GM20000 (cell line): ENCODE measurements at places on chromosomes 3 and 15.

- DNase-seq, result no peak
Observed at GRCh38 chr3:14450922-14451606, 48.7 kb downstream of the SLC6A6 start.

DNA sequence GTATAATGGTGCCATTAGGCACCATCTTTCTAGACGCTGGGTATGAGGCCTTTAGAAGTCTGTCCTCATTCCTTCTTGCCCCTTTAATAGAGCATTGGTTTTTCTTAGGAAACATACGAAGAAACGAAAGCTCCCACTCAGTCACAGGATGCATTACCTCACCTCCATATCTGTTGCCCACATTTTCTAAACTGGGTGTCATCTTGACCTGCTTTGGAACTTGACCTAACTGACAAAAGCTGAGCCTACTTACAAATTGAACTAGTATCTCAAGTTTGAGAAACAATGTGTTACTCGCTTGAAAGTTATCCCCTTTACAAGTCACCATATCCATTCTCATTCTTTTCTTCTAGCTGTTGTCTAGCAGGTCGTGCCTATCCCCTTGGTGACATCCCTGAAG is 102.7 kb downstream of the VPS8 start:
- DNase-seq, result no peak

- DNase-seq, result no peak
Observed at GRCh38 chr15:98120561-98120960, 160.1 kb downstream of the ARRDC4 start.

DNA sequence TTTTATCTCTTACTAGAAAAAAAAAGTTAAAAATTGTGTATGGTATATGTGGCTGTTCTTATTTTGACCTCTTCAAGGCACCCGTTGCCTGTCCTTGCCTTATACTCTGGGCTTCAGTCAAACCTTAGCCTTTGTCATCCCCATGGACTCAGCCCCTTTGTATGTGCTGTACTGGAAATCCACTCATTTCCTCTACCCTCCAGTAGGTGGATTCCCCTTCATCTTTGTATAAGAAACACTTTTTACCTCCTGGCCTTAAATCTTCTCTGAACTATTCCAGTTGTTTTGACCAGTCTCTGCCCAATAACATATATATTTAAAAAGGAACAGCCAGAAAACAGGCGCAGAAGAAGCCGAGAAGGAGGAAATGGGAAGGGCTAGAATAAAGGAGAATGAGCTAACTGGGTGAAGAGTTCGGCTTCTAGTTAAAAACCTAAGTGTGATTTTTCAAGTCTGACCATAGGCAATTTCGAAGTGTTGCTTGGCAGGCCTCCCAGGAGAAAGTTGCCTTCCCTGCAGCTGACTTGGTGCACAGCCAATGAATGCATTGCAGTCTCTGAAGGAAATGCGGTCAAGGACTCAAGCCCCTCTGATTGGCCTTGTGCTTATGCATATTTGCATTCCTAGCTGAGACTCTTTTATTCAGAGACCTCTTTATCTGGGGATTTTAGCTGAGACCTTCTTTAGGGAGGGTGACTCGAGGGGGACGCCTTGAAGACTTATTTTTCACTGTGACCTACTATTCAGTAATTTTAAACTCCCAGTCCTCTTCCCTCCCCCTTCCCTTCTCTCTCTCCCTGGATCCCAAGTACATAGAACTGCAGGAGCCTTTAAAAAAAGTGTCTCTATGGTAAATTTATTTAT is 277.4 kb downstream of the ROBO1 start:
- no peak for DNase-seq

DNA sequence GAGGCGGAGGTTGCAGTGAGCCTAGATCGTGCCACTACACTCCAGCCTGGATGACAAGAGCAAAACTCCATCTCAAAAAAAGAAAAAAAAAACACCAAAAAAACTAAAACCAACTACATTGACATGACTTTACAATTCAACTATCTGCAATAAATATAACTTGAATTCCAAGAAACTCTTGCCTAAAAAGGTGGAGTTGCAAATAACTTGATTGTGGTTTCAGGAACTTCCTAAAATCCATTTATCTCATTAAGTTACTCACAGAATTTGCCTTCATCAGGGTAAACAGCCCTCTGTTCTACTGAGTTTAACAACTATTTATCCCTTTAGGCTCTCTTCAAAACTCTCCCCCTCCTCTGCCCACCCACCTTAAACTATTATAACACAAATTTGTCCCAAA is 2.7 kb upstream of the MAPK6 start:
- no peak for DNase-seq

- DNase-seq, result no peak
Observed at GRCh38 chr3:160127308-160127707, 97.9 kb upstream of the C3orf80 start.

DNA sequence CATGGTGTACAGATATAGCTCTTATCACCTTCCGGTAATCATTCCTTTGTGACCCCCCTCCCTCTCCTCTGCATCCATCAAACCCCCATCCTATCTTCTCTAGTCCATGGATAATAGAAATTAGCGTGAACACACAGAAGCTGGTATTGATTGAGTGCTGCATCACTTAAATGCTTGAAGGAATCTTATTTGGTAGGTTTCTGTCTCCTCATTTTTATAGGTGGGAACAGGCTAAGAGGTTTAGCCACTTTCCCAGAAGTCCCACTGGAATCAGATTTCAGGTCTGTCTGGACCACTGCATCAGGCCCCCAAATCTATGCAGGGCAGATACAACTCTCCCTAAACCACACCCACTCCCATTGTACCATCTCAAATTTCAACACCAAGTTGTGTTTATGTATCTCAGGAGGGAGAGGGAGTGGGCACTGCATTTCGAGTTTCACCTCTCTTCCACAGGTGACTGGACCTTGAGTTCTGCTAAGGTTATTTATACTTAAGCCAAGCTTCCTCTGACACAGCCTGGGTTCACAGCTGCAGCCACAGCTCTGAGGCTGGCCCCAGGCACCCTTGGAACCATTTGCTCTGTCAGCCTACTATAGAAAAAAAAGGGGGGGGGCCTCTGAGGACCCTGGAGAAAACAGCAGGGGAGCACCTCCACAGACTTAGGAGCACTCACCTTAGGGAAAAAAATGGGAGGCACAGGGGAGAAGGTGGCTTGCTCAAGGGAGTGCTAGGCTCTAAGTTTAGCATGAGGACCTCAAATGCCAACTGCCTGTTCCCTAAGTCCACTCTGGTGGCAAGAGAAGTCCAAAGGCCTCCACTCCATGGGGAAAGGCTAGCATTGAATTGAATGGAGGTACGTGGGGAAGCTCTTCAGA is 2.1 kb upstream of the NMB start:
- DNase-seq, result no peak

DNA sequence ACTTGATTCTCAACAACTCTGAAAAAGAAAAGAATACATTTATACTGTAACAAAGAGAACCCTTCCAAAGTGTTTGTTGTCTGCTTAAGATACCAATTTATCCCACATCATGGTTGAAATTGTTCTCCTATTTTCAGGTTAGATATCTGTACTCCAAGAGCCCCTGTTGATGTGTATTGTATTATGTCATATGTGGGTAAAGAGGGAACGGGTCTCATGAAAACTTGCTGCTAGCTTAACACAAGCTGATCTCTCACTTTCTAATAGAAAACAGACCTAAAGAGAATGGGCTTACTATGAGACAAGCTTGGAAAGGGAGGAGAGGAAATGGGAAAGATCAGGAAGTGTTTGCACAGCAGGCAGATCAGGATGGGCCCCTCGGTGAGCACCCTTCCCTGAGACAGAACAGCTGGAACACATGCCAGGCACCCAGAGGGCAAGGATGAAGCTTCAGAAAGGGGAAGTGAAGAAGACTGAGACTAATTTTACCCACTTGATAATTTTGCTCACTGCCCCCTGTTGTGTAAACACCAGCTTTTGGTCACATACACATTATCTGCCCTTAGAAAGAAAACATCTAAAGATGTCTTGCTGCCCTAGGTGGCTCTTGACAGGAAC is 747.9 kb upstream of the CCDC54 start:
- DNase-seq, result no peak

GRCh38 chr15:78049691-78050440 is 27.6 kb downstream of the TBC1D2B start:
- peak; percentile 73 for DNase-seq

GRCh38 chr3:1275495-1275894 is 182.7 kb downstream of the CNTN6 start:
- DNase-seq, result no peak

- DNase-seq, result peak; percentile 0
Observed at GRCh38 chr3:69649120-69650065, 89.9 kb upstream of the MITF start.

- DNase-seq, result no peak
Observed at GRCh38 chr15:28066231-28066630, 32.9 kb downstream of the OCA2 start.

GRCh38 chr3:107740992-107741896 is 218.5 kb downstream of the BBX start:
- DNase-seq, result no peak

DNA sequence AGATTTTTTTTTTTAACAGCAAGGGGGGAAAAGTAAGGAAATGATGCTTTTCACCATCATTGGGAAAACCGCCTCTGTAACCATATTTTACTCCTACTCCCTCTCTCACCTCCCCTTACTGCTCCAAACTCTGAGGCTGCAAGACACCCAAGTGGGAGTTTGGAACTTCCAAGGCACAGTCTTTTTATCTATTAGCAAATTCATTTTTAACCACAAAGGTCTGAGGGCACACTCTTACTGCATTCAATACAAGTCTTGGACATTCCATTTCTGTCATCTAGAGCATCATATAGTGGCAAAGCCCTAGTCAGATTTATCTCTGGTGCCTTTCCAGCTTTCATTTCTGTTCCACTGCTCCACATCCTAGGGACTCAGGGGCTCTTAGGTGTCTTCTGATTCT is 13.2 kb downstream of the FAM162A start:
- DNase-seq, result no peak

DNA sequence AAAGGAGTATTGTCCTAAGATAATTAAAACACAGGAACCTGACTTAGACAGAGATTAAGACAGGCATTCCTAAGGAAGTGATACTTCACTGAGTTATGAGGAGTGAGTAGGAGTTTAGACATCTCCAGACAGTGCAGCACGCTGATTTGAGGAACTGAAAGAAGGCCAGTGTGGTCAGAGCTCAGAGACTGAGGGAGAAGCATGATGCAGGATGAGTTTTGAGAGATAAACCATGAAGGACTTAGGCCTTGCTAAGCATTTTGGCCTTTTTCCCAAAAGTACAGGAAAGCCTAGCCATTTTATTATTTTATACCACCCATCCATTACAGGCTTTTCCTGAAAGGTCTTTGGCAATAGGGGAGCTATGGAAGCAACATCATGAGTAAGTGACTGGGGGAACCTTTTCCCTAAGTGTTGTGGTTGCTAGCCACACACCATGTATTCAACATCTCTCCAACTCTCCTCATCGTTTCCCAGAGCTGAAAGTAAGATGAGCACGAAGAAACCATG is 375.6 kb upstream of the TPRG1 start:
- DNase-seq, result peak; percentile 22

DNA sequence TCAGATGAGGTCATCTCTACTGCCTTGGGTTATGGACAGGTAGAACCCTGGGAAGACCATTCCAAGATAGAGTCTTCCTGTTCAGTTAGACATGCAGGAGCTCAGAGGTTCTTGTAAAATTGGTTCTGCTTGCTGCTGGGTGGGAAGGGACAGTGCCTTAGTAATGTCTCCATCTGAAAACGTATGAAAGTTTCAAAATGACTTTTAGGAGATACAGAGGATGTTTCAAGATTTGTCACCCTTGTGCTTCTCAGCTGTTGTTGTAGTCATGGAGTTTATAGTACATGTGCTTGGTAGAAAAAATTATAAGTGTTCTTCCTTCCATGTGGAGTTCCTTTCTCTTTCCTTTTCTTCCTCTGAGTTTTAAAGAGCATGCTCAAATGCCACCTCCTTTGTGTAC is 885.2 kb upstream of the CFAP20DC start:
- DNase-seq, result peak; percentile 48

DNA sequence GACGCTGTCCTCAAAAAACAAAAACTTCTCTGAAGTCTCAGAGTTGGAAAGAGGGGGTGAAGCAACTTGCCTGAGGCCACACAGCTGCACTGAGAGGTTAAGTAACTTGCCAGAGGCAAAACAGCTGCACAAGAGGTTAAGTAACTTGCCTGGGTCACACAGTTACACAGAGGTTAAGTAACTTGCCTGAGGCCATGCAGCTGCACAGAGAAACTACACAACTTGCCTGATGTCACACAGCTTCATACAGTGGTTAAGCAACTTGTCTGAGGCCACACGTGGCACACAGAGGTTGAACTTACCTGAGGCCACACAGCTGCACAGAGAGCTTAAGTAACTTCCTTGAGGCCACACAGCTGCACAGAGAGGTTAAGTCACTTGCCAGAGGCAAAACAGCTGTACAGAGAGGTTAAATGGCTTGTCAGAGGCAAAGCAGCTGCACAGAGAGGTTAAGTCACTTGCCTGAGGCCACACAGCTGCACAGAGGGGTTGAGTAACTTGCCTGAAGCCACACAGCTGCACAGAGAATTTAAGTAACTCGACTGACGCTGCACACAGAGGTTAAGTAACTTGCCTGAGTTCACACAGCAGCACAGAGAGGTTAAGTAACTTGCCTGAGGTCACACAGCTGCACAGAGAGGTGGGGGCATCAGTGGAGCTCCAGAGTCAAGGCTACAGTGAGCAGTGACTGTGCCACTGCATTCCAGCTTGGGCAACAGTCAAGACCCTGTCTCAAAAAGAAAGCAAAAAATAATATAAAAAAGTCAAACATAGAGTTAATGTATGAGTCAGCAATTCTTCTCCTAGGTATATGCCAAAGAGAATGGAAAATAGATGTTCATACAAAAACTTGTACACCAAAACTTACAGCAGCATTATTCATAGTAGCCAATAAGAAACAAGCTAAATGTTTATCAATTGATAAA is 12.0 kb upstream of the ACAD9 start:
- no peak for DNase-seq

GRCh38 chr15:46930426-46930825 is 786.9 kb upstream of the SEMA6D start:
- DNase-seq, result no peak

DNA sequence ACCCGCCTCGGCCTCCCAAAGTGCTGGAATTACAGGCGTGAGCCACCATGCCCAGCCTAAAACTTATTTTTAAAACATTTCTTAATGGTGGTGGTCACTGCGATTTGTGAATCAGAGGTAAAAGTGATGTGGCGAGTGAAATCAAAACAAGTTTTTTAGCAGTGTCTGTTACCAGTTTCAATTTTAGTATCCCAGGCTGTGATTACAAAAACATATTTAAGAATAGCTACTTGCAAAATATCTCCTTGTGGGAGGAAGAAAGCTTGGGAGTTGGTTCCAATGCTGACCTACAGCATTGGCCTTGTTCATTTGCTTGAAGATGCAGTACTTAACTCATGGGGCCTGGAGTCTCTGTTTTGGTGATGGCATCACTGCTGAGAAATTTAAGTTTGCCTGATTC is 4.5 kb downstream of the RAB7A start:
- peak; percentile 41 for DNase-seq

DNA sequence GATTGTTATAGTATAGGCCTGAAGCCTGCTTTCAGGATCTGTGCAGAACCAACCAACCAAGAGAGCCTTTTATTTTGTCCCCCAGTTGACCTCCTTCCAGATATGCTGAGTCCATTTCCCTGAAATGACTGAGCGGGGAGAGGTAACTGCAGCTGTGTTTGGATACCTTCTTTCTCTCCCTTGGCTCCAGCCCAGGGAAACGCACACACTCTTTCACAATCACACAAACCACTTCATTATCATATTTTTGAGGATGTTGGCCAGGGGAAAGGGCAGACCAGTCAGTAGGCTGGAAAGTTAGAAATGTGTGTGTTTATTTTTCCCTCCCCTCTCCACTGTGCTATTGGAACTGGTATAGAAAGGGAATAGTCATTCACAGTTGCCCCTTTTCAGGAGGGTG is 417.7 kb upstream of the TBL1XR1 start:
- DNase-seq, result no peak

- DNase-seq, result no peak
Observed at GRCh38 chr15:98561169-98561941, 87.0 kb upstream of the IGF1R start.
